CD4-positive, alpha-beta T cell treated with Interleukin-1 beta for 1 hour (primary cell): ENCODE measurements at places on chromosomes 16 and 17.

- peak; percentile 30 for DNase-seq
These were observed 3.2 kb upstream of the SNN start for GRCh38 chr16:11665071-11665491.

- no peak for DNase-seq
These were observed 157.2 kb downstream of the ZNF18 start for GRCh38 chr17:11840052-11840451.

- DNase-seq, result peak; percentile 60
These were observed 4.6 kb upstream of the ATP2A1 start for GRCh38 chr16:28873543-28874201.

GRCh38 chr16:17063201-17064139 lies 407.3 kb downstream of the XYLT1 start:
- DNase-seq, result no peak

- DNase-seq, result no peak
These were observed 853.8 kb downstream of the CDH8 start for GRCh38 chr16:61182391-61182790.

DNA sequence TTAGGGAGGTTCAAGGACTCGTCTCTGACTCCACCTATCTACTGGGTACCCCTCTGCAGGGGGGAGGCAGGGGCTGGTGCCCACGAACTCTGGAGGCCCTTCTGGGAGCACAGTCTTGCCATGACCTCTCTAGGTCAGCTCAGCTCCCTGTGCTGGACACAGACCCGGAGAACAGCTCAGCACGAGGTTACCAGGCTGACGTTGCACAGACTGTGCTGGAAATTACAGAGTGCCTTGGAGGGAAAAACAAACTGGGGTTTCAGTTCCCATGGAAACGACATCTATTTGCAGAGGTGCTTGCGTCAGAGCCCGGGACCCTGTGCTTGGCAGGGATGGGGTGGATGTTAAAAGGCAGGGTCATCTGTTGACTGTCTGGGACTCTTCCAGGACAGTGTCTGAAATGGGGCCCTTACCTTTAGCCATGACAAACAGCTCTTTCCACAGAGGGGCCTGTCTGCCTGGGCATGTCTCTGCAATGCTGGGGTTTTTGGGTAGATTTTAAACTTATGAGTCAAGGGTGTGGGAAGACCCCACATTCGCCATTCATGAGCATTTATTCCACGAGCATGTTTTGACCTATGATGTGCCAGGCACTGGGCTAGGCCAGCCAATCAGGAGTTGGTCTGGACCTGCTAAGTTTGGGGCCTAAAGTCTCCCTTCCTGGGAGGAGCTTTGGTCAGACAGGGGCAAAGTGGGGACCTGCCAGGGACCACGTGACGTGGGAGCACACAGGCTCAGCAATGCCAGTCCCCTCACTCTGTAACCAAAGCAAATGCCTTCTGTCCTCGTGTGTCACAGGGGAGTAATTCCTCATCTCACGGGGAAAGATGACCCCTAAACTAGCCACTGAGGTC lies 22.5 kb downstream of the CCR7 start:
- DNase-seq, result peak; percentile 55

DNA sequence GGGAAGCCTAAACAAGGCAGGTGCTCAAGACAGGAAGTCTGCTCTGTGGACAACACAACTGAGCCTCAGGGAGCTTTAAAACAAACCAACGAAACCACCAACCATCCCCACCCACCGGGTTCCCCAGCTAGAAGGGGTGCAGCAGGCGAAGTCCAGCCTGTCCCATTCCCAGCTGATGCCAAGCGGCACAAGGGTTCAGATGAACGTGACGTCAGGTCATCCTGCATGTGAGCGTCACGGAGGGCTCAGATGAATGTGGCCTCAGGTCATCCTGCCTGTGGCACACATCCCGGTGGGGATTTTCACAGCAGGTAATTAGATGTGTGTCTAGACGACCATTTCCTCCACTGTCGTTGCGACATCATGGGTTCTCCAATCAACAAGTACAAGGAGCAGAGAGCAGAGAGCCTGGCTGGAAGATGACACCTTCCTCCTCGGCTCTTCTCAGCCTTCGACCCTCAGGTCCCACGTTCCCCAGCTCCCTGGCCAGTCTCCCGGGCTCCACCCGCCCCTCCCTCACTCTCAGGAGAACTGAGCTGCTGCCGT lies 246.5 kb downstream of the FOXL1 start:
- DNase-seq, result no peak

- DNase-seq, result no peak
These were observed 1494.7 kb upstream of the CDH8 start for GRCh38 chr16:63530974-63531373.

- no peak for DNase-seq
These were observed 322.5 kb downstream of the C16orf95 start for GRCh38 chr16:86994651-86995171.

DNA sequence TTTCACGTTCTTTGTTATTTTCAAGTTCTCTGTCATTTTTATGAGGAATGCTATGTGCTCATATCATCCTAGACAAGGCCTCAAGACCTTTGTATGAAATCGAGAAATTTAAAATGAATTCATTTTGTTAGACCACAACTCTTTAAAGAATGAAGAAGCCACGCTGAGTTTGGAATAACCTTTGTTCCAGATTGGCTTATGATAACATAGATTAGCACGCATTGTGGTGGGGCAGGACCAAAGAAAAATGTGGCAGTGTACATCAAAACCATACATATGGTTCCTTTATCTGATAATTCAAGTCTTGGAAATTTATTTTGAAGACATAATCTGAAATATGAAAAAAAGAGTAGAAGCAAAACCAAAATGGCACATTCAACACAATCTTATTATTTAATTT lies 2.2 kb downstream of the HSD17B2 start:
- no peak for DNase-seq

DNA sequence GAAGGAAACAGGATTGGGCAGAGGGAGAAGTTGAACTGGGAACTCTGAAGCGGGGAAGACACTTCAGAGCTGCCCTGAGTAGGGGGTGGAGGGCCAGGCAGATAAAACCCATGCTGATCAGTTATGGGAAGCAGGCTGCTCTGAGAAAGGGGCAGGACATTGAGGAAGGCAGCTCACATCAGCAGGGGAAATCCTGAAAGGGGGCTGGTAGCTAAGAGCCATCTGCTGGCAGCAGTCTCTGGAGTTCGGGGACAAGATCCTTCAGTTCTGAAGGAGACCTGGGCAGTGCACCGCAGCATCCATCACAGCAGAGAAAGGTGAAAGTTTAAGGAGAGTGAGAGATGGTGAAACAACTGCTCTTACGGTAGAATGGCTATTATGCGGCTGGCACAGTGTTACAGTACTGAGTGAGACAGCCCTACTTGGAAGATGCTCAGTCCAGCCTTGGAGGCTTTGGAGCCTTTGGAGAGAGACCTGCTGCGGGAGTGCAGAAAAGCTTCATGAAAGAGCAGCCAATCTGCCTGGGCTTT lies 5.4 kb upstream of the KIF18B start:
- no peak for DNase-seq

- no peak for DNase-seq
These were observed 949 bp upstream of the SPAG7 start for GRCh38 chr17:4968486-4969046.

DNA sequence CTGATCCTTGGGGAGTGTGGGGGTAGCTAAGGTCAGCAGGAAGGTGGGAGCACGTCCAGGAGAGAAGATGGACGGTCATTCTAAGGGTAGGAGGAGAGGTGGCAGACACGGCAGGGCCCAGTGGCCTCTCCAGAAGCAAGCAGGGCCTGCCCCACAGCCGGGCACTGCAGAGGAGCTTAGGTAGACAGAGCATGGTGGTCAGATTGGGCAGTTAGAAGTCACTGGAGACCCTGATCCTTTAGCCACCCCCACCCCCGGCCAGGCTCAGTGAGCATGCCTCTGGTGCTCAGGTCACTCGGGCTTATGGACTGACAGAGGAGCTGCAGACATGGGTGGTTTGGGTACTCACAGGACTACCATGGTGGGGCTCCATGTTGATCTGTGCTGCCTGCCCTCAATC lies 26.3 kb downstream of the NLRP1 start:
- no peak for DNase-seq

DNA sequence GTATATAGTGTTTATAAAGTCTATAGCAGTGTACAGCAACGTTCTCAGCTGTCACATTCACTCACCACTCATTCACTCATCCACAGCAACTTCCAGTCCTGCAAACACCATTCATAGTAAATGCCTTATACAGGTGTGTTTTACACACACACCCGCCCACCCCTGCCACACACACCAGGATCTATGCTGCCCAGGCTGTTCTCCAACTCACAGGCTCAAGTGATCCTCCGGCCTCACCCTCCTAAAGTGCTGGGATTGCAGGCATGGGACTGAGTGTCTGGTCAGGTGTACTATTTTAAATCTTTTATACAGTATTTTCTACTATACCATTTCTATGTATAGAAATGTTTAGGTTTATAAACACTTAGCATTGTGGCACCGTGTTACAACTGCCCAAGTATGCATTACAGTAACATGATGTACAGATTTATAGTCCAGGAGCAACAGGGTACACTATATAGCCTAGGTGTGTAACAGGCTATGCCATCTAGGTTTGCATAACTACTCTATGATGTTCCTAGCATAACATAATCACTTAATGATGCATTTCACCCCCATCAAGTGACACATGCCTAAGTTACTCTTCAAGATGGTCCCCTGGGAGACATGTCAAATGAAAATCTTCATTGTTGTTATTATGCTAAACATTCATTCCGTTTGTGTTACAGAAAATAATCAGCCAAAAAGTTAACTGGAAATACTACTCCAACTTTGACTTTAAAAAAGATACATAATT lies 42.5 kb downstream of the CREBBP start:
- DNase-seq, result no peak

DNA sequence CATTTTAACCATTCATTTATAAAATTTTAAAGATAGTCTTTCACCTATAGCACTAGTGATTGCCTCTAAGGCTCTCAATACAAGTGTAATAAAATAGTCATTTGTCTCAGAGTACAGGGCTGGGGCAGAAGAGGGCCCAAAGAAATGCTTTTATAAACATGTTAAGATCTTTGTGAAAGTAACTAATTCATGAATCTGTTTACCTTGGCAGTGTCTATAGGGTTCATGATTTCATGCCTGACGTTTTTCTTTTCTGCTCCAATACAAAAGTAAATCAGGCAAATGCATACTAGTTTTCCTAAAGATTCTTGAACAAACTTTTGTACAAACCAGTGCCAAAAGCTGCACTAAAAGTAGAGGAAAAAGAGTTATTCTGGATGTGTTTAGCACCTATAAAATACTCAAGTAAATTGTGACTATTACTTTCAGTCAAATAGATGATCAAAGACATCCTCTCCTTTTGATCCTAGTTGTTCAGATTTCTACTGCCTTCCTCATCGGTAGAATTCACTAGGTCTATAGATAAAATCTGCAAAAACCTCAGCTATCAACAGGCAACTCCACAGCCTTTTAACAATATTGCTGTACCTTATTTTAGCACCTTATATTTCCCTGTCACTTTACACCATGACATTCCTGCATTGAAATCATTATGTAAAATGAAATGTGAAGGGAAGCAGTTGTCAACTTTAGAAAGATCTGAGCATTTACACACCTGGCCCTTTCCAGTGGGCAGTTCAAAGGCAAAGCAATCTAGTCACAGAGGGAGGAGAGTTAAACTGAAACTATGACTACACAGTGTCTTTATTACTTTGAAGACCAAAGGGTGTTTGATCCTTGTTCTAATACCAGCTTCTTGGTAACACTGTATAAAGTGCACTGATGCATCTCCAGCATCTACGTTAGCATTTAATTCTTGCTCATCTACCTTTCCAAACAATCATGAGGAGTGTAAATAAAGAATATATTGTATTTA lies 100.0 kb upstream of the MED13 start:
- no peak for DNase-seq

DNA sequence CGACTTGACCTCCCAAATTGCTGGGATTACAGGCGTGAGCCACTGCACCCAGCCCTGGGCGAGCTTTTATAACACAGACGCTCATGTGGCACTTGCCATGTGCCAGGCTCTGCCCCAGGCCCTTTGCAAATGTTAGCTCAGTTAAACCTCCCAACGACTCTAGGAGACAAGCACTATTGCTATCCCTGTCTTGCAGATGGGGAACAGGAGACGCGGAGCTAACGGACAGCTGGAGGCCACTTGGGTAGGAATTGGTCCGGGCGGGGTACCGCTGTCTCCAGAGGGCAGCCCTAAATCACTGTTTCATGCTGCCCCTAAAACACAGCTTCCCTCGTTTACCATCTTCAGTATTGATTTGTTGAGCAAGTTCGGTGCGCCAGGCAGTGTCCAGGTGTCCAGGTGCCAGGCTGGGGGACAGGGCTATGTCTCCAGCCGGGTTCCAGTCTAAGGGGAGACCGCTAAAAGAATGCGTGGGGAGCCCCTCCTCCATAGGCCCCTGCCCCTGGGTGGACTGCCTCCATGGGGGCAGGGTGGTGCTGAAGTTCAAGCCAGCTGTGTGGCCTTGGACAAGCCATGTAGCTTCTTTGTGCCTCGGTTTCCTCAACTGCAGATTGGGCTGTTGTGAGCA lies 23.7 kb downstream of the TMEM235 start:
- no peak for DNase-seq

DNA sequence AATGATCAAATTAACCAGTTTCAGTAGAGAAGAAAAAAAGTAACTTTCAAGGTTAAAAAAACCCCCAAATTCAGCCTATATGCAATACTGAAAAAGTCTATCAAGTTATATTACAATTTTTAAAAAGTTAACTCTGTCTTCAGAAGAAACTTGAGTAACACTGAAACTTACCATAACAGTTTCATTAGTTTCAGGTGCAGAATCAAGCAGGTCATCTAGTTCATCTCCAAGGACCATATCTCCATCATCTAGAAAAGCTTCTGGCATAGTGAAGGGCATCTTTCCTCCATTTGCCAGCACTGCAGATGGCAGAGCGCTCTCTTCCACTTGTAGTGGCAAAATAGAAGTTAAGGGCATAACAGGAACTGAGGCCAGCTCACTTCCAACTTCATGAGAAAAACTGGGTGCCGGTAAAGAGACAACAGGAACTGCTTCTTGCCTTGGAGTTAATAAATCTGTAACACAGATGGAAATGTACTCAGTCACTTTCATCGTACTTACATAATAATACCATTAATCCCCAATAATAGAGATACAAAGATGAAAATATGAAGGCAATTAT lies 22.9 kb downstream of the ZC3H7A start:
- no peak for DNase-seq

- DNase-seq, result no peak
These were observed 45.9 kb downstream of the JPH3 start for GRCh38 chr16:87648236-87648635.

- no peak for DNase-seq
These were observed 44.9 kb downstream of the DNAH17 start for GRCh38 chr17:78532311-78532710.

DNA sequence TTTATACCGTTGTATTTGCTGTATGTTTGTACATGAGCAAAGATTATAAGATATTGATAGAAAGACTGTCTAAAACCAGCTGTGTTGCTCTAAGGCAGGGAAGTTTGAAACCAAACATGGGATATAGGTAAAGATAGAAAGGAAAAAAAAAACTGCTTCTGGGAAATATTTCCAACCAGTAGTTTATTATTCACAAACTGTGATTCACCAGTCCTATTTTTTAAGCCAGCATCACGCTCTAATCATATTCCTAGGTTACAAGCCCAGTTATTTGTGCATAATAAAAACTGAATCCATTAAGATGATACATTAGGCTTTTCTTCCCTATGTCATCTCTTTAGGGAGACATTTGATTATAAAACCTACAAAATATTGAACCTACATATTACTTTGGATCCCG lies 4.0 kb downstream of the ERN1 start:
- DNase-seq, result no peak
